Stimulated activated CD4-positive, alpha-beta T cell treated with anti-CD3 and anti-CD28 coated beads, Interleukin-1b, Interleukin-23, amount 100 ng/mL, for 24 hours (primary cell): ENCODE measurements at places on chromosomes 2 and 18.

DNA sequence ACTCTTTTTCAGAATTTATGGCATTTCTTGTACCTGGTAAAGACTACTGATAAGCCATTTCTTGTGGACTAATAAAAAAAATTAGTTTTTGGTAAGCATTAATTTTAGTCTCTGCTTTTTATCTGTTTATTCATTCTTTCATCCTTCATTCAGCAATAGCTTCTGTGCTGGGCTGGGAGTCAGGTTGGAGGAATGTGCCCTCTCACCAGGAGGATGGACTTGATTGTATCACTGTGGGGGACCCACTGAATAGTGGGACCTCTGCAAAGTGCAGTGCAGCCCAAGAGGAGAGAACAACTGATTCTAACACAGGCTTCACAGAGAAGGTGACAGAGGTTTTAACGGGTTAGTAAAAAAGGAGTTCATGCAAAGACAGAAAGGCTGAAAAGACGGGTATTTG, 39.1 kb downstream of the CDC42EP3 start:
- no peak for DNase-seq

DNA sequence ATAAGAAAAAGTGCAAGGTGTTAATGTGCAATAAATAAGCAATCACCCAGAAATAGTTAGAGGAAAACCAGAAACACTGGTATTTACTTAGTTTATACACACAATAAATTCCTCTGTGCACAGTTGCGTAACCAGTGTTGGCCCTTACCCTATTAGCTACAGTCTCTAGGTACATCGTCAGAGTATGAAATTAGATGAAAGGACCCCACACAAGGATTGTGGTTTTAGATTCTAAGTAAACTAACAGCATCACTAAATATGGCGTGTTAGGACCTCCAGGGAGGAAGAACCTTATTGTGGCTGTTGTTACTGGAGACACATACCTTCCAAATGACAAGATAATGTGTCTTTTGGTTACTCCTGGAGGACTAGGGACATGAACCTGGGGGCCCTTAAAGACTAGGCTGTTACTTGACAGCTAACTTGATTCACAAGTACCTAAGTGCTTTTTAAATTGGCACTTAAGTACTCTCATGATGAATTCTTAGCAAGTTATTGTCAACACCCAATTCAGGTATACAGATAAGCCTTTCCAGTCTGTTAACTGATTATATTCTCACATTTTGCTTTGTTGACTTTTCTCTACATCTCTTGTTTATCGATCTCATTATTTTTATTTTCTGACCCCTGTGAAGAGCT, 115.3 kb downstream of the FEZ2 start:
- no peak for DNase-seq

DNA sequence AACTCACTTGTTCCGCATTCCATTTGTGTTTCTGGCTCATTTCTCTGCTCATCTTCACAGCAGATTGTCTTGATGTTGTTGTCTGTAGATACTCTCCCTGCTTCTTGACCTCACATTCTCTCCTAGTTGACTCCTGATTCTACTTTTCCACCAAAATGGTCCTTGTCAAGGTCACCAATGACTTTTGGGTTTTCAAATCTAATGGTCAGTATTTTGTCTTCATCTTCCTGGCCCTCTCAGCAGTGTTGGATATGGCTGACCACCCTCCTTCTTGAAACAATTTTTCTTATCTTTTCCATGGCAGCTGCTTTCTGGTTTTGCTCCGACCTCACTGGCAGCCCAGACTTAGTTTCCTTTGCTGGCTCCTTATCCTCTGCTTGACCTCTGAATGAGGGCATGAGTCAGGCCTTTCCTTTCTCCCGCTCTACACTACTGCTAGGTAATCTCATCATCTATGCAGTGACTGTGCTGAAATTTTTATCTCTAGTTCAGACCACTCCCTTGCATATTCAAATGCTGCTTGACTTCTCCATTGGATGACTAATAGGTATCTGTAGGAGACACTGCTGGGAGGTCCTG, 386.6 kb upstream of the SPRED2 start:
- no peak for DNase-seq

- no peak for DNase-seq
These were observed 184.6 kb upstream of the ERBB4 start for GRCh38 chr2:212723226-212723625.

DNA sequence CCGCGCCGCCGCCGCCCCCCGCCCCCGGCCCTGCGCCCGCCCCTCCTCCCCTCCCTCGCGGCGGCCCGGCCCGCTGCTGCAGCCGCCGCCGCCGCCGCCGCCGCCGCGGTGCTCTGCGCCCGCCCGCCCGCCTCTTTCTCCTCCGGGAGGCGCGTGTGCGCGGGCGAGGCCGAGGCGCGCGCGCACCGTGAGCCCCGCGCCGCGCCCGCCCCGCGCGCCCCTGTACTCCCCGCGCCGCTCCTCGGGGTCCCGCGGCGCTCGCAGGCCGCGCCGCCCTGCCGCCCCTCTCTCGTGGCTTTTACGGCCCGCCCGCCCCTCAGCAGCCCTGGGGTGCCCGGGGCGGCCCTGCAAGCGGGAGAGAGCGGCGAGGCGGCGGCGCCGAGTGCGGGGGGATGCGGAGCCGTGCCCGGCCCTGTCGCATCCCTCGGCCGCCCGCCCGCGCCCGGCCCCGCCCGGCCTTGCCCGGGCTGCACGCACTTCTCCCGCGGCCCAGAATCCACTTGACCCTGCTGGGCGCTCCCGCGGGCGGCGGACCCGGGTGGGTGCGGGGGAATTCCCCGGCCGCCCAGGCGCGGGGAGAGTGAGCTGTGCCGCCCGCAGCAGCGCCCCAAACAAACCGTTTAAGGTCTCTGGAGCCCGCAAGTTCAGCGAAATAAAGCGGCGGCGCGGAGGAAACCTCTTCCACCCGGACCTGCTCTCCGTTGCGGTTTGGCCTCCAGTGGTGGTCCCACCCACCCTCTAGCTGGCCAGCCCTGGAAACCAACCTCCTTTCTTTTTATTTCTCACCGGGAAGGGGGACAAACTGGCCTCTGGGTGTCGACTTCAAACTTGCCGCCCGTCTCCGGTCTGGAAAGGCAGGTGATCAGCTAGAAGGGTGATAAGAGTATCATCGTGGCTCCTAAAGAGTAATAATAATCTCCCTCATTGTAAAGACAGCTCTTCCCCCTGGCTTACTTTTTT, 37.4 kb downstream of the AFF3 start:
- DNase-seq, result no peak

DNA sequence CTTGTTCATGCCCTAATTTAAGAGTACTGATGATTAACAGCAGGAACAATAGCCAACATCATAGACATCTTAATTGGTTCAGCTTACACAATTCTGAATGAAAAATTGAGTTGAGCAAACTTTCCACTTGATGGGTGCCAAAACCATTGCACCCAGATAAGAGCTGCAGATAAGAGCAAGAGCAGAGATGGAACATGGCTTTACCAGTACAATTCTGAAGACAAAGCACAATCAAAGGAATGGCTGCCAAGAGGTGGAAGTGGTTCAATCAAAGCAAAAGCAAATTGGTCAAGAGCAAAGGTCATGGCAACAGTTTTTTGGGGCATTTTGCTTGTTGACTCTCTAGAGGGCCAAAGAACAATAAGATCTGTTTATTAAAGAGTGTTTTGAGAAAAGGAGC, 65.6 kb upstream of the ATP5MC3 start:
- DNase-seq, result no peak

- no peak for DNase-seq
These were observed 114.4 kb upstream of the NOL4 start for GRCh38 chr18:34339155-34339554.

DNA sequence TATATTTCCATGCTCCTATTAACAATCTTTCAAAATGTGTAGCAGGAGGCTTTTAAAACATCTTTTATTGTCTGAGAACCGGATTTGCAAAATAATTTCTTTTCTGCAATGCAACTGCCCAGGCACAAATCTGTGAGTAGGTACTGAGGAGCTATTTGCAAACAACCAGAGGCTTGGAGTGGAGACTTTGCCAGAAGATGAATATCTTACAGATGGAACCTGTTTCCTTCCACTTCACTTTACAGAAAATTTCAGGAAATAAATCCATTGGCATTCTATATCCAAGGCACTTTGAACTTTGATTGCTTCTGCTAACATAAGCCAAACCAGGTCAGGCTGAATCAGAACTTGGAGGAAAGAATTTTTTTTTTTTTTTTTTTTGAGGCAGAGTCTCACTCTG, 237.4 kb upstream of the REV1 start:
- no peak for DNase-seq

DNA sequence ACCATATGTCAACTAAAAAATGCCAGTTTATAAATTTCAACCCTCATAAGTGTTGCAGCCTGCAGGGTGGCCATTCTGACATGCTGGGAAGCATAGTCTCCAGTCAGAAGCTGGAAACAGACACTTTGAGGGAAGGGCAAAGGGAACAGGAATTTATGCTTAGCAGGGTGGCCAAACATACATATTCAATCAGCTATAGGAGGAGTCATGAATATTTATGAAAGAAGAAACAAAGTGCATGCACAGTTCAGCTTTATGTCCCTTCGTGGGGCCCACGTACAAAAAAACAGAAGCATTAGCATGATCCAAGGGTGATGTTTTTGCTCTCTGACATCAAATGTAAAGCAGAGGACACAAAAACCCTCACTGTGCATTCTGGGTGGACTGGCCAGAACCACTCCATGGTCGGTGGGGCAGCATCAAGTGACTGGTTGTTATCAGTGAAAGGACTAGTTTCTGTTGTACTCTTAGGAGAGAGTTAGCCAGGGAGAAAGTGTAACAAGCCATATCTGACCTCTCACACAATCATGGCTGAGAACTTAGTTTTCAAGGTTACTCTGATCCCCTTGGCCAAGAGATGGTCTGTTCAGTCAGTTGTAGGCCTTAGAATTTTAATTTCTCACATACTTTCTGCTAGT, 9.9 kb upstream of the PDE11A start:
- no peak for DNase-seq

- no peak for DNase-seq
These were observed 103.2 kb downstream of the VAPA start for GRCh38 chr18:10017043-10017442.

DNA sequence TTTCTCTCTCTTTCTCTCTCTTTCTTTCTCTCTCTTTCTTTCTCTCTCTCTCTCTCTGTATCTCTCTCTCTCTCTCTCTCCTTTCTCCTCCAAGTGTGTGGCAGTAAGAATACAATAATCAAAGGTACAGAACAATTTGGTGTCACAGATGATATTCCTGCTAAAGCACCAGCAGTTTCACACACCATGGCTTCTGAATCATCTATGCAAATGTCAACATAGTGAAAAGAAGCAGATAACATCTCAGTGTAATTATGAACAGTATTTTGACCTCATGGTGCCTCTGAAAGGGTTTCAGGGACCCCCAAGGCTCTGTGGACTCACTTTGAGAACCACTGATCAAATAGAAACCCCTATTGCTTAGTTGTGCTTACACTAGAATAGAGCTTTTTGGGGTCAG, 38.5 kb upstream of the CSRNP3 start:
- DNase-seq, result no peak

DNA sequence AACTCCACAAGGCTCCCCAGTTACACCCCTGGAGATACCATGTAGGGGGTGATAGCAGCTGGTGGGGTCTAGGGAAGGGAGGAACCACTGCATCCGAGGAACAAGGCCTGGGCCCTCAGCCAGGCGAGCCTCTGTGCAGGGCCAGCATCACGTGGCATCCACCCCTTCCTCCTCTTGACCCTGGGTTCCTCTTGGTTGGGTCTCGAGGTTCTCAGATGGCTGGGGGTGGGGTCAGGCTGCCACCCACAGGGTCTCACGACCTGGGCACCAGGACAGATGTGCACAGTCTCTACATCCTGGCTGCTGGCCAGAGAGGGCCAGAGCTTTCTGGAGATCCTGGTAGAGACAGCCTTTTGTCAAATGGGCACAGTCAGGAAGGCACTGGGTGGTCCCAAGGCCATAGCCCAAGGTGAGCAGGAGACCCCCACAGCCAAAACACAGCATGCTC, 10.4 kb downstream of the HS6ST1 start:
- DNase-seq, result no peak

DNA sequence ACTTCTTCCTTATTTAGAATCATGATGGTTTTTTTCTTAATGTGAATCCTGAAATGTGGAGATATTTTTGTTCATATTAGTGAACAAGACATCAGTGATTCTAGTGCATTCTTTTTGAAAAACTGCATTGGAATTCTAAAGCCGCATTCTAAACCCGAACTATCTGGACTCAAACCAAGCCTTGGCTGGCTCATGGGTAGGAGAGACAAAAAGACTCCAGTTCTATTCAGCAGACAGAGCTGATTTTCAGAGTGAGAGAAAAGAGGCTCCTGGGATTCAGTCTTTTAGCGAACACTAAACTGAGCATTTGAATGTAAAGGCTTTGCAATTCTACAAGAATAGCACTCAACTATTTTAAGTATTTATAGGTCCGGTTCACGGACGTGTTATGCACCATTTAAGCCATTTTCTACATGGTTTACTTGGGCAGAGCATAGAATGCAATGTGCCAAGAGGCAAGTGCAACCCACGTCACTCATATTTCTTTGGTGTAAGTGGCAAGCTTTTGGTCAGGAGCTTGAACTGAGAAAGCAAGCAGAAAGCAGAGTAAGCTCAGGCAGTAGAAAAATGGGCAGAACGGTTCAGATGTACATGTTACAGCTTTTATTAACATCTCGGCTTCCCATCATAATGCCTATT, 227.3 kb upstream of the RAB12 start:
- no peak for DNase-seq

GRCh38 chr2:217886091-217886490, 116.7 kb downstream of the TNS1 start:
- DNase-seq, result no peak
